ENCODE measurements at places on chromosomes 2 and 18.

- no peak for DNase-seq
Observed at GRCh38 chr18:36377626-36378025, 80.1 kb downstream of the FHOD3 start.

- no peak for DNase-seq
Observed at GRCh38 chr2:218555527-218555926, 12.6 kb downstream of the USP37 start.

DNA sequence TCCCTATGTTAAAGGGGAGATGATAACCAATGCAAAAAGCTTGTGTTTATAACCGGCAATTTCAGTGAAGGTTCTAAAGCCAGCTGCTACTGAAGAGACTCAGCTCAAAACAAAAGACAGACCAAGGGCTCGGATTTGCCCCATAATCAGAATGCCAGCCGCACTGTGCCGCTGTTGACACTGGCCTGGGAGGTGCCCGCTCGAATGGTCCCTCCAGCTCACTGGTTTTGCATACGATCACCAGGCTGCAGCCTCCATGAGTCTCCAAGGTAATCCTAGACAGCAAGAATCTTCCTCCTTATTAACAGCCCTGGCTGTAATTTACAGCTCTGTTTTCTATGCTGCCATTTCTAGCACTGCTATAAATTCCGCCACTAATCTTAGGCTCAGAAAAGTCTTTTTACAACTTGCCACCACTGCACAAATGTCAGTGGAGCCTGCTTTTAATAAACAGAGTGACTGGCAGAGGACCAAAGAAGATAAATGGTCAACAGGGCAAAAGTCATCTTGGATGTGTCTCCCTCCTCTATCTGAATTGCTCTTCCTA lies 155.7 kb upstream of the SH3BP4 start:
- no peak for DNase-seq

DNA sequence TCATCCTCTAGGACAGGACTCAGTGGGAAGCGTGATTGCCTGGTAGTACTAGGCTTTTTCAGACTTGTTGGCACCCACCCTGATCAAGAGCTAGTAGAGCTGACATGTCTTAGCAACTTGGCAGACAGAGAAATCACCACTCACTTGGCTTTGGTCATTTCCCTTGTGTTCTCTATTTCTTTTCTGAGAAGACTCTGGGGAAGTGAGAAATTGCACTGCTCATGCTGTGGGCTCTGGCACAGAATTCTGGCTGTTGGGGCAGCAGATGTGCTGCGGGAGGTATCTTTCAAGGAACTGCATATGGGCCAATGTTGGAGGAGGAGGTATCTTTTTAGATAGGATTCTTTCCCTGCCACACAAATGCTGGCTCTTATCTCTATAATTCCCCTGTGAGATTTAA lies 529.1 kb upstream of the MEX3C start:
- no peak for DNase-seq

DNA sequence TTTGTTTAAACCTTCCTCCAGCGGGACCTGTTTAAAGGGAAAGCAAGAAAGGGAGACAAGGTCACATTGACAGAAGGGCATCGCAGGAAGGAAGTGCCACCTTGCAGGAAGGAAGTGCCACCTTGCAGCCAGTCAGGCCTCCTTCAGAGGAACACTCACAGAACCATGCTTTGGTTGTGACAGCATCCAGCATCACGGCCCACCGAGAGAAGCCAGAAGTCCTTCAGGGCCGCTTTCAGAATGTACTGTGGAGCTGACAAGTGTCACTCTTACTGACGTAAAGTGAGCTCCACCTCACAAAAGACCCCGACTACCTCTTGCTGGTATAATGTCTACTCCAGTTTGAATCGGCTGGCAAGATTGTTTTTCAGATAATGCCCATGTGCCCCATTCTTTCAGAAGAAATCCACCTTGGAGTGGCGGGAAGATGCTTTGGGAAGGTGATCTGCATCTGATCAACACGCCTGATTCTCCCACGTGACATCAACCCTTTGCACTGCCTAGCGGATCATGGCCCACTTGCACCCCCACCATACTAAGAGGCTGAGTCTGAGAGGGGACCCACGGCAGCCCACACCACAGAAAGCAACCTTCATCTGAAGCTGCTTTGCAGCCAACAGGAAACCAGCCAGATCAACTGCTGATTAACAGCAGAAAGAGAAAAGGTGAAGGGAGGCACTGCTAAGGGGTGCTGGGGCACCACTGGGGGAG lies 99.8 kb downstream of the UXS1 start:
- DNase-seq = no peak

DNA sequence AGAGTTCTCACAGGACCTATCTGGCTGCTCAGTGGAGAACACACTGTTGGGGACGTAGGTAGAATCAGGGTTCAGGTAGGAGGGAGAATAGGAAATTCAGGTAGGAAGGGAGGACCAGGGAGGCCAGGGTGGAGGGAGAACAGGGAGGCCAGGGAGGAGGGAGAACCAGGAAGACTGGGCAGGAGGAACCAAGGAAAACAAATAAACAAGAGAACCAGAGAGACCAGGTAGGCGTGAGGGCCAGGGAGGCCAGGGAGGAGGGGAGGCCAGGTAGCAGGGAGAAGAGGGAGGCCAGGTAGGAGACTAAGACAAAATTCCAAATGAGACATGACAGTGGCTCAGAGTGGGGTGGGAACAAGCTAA lies 337.6 kb downstream of the EIPR1 start:
- no peak for DNase-seq

GRCh38 chr2:109377976-109378375 lies 235.8 kb downstream of the SEPTIN10 start:
- no peak for DNase-seq

GRCh38 chr2:230900336-230900995 lies 24.6 kb downstream of the GPR55 start:
- no peak for DNase-seq

- DNase-seq = no peak
Observed at GRCh38 chr2:193556766-193557470, 1362.2 kb upstream of the TMEFF2 start.

DNA sequence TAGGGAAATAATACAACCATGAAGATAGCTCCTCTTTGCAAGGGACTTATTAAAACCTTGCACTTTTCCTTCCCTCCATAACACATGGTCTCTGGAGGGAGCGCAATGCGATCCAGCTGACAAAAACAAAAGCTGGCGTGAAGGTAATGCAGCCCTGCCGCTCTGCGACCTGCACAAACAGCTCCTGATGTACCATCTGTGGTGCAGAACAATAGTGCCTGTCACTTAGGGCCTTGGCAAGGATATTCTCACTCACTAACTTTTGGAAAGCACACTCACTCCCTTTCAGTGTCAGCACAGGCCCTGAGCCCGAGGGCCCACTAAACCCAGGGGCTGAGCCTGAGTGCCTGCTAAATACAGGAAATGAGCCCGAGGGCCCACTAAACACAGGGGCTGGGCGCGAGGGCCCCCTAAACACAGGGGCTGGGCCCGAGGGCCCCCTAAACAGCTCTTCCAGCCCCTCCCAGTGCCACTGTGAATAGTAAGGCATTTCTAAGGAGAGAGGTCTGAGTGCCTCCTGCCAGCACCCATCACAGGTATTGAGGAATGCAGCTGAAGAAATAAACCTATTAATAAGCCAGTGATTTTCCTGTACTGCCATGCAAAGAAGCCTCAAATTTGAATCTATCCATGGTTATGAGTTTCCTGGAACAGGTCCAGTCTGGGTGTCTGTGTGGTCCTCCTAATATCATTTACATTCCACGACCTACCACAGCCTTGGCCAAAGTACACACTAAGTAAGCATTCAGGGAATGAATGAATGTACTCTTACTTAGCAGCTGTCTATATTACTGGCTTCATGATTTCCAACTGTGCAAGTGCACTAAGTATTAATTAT lies 9.3 kb downstream of the L3MBTL4 start:
- no peak for DNase-seq

- DNase-seq = no peak
Observed at GRCh38 chr2:241190291-241190981, 2.0 kb downstream of the ANO7 start.

GRCh38 chr2:241291153-241291552 lies 24.3 kb downstream of the HDLBP start:
- DNase-seq = no peak

GRCh38 chr2:6309415-6310255 lies 556.1 kb downstream of the CMPK2 start:
- DNase-seq = no peak

DNA sequence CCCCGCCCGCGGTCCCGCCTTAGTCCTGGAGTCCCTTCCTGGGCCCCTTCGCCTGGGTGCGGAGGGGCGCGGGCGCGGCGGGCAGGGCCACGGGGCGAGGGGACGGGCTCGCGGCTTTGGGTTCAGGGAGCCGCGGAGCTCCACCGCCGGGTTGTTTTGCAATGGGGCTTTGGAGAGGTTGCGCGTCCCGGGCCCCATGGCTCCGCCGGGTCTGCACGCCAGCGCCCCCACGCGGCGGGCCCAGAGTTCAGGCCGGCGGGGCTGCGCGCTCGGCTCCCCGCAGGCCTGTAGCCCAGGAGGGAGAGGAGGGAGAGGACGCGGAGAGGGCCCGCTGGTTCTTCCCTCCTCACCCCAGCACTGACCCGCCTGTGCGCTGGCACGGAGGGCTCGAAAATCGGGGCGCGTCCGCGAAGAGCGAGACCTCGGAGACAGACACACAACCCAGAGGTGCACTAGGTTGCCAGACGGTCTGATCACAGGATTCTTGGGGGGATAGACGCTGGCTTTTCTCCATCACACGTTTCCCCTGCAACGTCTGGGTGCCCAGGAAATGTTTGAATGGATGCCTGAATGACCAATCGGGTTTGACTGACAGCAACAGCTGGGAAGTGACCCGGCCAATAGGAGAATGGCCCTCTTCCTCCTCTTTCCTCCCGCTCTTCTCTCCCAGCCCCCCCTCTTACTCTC lies 4.9 kb upstream of the SIX2 start:
- DNase-seq = peak; percentile 84

- no peak for DNase-seq
Observed at GRCh38 chr2:203915256-203915655, 21.3 kb upstream of the ICOS start.

DNA sequence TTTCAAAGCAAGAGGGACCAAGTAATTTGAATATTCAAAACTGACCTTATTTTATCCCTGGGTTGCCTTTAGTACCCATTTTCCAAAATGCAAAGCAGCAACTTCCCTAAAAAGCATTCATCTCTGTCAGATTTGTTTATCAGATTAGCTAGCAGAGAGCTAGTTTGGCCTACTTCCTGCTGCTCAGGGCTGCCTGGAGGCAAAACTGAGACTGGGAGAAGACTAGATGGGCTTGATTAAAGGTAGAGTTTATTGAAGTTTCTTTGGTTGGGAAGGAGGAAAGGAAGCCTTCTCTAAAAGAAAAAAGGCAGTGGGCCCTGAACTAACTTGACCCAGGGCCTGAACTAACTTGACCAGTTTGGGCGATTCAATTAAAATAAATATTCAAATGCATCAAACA lies 426.1 kb upstream of the FAM98A start:
- DNase-seq = no peak

DNA sequence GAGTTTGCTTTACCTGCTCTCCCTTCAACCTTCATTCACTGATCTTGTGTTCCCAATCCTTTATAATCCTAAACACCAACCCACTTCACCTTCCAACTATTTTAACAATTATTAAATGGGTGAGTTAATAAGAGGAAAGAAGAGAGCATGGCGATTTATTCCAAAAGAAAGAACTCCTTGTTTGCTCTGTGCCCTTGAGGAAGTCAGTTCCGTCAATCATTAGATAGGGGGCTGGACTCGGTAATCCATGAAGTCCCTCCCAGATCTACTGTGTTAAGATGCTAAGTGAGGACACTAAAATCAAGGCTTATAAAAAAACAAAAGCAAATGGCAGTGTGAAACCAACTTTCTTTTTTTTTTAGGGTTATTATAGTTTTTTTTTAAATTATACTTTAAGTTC lies 589.9 kb downstream of the XIRP2 start:
- no peak for DNase-seq

DNA sequence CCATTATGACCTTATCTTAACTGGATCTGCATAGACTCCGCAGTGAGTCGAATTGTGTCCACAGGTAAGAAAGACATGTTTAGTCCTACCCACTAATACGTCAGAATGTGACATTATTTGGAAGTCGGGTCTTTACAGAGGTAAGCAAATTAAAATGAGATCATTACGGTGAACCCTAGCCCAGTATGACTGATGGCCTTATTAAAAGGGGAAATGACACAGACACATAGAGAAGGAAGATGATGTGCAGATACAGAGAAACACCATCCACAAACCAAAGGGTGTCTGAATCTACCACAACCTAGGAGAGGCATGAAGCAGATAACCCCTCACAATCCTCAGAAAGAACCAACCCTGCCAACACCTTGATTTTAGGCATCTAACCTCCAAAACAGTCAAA lies 135.6 kb downstream of the GALNT1 start:
- no peak for DNase-seq

DNA sequence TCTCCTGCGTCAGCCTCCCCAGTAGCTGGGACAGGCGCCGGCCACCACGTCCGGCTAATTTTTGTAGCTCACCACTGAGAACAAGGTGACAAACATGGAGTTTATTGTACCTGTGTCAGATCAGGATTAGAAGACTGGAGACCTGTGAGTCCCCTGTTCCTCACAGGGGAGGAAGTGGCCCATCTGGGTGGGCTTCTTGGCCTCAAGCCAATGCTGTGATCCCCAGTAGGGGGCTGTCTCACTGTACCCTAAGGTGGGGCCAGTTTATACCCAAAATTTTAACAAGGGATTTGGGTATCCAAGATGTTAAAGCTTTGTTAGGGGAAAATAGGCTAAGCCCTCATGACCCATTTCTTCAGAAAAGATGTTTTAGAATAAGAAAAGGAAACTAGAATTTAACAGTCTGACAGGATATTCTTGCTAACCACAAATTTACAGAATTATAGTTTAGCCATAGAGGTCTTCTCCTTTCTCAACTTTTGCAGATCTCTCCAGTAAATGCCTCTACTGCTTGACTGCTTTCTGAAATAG lies 16.3 kb downstream of the PCBP1 start:
- no peak for DNase-seq

GRCh38 chr2:186543561-186544131 lies 46.2 kb upstream of the ITGAV start:
- DNase-seq = peak; percentile 58

GRCh38 chr18:74153377-74153776 lies 5.1 kb downstream of the TIMM21 start:
- DNase-seq = no peak

GRCh38 chr2:9708683-9709538 lies 78.1 kb upstream of the YWHAQ start:
- DNase-seq = peak; percentile 40

DNA sequence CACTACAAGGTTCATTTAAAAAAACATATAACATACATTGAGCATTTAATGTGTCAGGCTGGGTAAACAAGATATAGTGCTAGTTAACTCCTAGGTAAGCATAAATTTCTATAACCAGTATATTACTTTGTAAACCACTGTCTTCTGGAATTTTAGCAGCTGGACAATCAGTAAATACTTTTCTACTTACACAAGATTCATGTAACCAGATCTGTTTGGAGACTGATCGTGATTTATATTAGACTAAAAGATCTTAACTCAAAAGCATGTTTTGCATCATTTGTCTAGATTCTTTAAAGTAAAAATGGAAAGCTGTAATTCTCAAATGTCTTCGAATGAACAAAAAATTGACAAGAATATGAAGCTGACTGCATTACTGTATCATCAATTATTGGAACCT lies 941 bp upstream of the SGO2 start:
- DNase-seq = no peak

GRCh38 chr18:22169889-22170420 lies 566 bp downstream of the GATA6 start:
- no peak for DNase-seq

Measured in DMS53 (cell line).